Renal pelvis (tissue), 12 donors: ENCODE measurements at places on chromosomes 5 and 9.

DNA sequence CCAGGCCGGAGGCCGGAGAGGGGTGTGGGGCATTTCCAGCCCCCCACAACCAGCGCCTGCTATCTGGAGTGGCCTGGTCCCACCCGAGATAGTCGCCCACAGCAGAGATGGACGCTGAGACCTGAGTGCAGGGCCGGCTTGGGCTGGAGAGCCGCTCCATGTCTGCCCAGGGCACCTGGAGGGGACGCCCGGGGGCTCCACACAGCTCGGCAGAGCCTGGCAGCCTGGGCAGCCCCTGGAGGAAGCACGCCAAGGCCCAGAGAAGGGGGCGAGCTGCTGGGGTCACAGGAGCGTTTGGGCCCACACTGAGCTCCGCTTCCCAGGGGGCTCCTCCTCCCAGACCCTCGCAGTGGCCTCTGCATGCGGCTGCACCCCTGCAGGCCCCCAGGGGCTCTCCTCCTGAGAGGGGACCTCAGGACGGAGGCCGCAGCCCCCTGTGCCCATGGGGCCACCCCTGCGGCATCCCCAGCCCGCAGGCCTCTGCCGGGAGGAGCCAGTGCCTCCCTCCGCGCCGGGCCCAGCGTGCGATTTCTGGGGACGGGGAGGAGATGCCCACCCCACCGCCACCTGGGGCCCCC, 42.2 kb upstream of the EGFL7 start:
- DNase-seq, result no peak

DNA sequence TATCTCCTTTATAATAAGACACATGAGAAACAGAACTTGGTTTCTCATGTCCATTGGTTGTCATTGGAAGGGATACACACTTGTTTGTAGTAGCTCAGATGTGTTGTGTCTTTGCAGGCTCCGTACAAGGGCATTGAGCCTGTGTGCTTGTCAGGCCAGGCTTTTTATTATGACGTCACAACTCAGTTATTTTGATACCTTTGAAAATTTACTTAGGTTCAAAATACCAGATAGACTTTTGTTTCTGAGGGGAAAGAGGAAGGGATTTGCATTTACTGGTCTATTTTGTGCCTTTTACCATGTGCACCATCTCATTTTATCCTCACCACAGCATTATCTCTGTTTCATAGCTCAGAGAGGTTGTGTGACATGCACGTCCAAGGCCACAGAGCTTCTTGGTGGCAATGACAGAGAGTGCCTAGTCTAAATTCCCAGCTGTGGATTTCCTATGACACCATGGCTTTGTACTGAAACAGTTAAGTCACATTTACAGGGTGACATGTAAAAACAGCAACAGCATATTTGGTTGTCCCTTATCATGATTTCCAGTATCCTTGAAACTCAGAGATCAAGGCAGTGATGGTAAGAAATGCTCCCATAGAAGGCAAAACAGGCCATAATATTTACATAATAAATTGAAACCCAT, 268.7 kb downstream of the AOPEP start:
- DNase-seq, result no peak

- DNase-seq, result no peak
These were observed 39.8 kb upstream of the FUBP3 start for GRCh38 chr9:130539420-130540223.

DNA sequence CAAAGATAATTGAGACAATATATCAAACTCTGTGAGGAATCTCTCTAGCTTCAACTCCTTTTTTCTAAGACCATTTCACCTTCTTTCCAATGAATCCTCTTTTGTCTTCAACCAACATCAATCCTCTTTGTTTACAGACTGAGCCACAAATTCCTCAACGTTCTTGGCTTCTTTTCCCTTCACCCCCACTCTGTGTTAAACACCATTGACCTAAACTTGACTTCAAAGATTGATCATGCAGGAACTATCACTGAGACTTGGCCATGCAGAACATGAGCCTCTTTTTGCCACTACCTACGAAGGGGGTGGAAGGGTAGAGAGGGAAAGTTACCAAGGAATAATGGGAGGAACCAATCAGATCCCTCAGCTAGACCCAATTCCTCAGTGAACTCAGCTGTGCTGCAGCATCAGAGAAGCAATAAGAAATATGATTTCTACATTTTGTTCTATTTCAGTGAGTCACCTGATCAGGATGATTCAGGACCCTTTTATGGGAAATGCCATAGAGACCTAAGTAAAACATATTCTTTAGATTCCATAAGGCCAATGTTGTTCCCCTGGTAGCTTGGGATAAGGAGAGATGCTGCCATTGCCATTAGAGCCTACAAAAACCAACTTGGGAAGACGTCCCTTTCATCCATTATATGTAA, 187.7 kb upstream of the RGMB start:
- no peak for DNase-seq

DNA sequence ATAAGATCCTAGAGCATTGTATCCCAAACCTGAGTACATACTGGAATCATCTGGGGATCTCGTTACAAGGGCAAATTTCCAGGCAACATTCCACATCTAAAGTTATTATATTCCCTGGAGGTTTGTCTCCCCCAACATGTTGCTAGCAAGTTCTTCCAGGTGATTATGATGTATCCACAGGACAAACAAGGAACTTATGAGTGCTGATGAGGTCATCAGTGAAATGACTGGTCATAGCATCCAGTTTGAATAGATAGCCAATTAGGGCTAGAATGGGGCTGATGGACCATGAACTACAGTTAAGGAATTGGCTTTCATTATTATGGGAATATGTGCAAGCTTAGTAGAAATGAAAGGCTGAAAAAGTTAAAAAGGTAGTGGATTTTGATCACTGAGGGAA, 115.2 kb downstream of the CWC27 start:
- DNase-seq, result no peak

GRCh38 chr5:1334831-1335539, 9.9 kb downstream of the CLPTM1L start:
- no peak for DNase-seq

GRCh38 chr5:44236040-44236439, 153.2 kb downstream of the FGF10 start:
- DNase-seq, result no peak
